Renal cortex interstitium (tissue), 15 donors: ENCODE measurements at places on chromosomes 7 and 10. TPM values are rescaled to one million over a fixed set of nuclear protein-coding genes. Genes with fewer than 3 reads are reported as not detected.
A peak's percentile ranks its signal among the peaks of the same experiment; 100 is the strongest.

Gene NPTX2
- 3.1 TPM for polyA plus RNA-seq

- DNase-seq: no peak
Observed at GRCh38 chr10:121500701-121501332, 97.4 kb downstream of the FGFR2 start.

Gene LIPK
- not detected for polyA plus RNA-seq

DNA sequence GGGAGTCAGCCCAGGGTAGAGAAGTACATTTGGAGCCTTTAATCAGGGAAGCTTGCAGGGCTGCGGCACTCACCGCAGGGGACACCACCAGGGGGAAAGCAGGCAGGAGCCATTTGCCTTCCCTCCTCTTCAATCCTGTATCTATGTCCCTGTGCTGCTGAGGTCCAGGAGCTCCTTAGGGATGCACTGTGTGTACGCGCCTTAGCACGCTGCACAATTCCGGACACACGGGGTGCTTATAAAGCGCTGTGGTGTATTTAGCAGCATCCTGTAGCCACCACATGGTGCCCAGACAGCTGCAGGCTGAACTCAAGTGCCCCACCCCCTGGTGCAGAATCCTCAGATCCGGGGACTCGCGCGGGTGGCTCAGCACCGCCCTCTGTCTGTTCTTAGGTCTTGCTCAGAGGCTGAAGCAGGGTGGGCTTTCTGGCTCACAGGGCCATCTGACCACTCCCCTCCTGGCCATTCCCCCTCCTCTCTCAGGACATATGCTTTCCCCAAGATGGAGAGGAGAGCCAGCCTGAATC lies 421.4 kb downstream of the SDK1 start:
- DNase-seq: peak; percentile 14

DNA sequence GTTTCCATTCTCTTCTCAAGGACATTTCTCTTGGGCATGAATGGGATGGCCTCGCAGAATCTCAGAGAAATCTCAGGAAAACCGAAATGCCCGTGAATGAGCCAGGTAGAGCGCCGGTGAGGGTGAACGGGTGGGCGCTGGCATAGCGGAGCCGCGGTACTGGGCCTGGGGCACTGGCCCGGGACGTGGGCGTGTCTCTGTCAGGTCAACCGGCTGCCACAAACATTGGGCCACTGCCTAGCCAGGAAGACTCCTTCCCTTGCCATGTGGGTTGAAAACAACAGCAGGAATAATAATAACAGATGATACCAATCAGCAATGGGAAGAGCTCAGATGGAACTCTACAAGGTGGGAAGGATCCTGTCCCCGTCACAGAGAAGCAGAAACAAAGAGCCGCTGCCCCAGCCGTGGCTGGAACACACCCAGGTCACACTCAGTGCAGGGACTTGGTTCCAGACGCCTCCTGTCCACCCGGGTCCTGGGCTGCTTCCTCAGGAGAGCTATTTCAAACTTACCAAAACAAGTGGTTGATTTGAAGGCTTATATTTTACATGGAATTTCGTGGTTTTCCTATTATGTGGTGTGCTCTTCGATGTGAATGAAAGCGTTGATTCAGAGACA lies 51.1 kb upstream of the EBF3 start:
- DNase-seq: no peak

Gene GPR146
- 3.2 TPM for polyA plus RNA-seq

Gene TBC1D12
- polyA plus RNA-seq: 22.4 TPM

DNA sequence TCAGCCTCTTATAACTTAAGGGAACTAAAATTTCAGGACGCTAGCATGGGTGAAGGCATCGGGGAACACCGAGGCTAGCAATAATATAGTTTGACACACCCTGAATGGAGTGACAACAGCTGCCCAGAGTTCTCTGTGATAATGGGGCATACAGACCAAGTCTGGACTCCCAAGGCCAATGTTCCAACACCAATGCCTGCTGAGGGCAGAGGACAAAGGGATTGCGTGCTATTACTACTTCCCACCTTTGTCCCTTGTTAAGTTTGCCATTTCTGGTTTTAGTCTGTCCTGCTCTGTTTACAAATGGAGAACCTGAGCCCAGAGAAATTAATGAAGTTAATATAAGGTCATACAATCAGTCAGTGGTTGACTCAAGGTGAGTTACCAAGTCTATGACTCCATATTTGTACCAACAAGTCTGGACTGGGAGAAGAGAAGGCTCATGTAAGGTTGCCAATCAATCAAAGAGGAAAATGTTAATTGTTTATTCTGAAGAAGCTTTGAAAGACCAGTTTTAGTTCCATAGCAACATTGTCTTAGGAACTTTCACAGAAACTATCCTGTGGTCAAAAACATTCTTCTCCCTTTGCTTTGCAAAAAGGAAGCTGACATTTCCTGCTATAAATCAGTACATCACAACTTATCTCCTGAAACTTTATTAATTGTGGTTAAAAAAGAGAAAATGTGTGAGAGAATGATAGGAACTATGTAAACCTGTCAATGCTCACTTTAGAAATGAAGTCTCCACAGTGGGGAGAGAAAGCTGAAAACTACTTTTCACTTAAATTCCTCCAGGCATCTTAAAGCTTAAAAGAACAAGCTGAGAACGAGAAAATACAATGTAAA lies 74.5 kb downstream of the CCDC6 start:
- no peak for DNase-seq

DNA sequence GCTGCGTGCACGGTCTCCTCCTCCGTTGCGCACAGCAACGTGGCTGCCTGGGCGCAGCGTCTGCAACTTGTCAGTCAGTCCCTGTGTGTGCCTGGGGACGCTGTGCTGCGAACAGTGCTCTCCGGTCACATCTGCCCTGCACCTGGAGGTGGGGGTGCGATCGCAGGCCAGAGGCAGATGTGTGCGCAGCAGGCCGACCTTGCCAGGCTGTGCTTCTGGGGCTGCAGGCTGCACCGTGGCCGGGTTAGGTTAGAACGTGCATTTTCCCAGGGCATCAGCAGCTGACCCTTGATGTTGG lies 8.2 kb upstream of the GET4 start:
- no peak for DNase-seq

DNA sequence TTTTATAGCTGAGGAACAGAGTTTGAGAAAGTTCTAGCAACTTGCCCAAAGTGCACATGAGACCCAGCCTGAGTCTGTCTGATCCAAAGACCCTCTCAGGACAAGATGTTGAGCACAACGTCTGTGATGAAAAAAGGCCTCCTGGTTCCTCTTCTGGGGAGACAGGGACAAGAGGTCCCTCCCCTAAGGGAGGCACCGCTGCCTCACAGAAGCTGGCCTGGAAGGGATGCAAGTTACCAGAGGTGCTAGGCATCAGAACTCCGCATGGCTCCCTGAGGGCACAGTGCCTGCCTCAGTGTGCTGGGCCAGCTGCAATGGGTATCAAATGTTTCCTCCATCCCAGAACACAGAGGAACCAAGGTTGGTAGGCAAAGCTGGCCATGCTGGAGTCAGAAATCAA lies 302.4 kb downstream of the GRID1 start:
- DNase-seq: no peak

GRCh38 chr7:66114743-66115649 lies at the start of gene CRCP:
Gene CRCP (plus strand): TSS chr7:66114847. CDS start chr7:66114963, 116 bp downstream.
- peak; percentile 71 for DNase-seq

Gene PRKCQ
- 13.8 TPM for polyA plus RNA-seq

DNA sequence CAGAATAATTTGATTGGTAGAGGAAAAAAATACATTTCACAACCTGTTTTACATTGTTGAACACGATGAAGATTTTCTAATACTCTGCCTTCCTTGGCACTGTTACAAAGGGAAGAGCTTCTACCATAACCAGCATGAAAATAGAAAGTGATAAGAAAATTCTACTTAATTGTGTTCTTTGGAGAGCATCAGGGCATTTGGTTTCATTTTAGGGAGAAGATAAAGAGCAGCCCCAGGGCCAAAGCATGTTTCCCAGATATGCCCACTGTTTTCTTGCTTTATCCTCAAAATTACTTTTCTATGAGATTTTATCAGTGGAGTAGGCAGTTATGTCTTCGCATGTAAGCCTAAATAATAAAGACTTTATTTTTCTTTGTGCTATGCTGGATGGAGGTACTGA lies 9.5 kb downstream of the CHRM2 start:
- no peak for DNase-seq

DNA sequence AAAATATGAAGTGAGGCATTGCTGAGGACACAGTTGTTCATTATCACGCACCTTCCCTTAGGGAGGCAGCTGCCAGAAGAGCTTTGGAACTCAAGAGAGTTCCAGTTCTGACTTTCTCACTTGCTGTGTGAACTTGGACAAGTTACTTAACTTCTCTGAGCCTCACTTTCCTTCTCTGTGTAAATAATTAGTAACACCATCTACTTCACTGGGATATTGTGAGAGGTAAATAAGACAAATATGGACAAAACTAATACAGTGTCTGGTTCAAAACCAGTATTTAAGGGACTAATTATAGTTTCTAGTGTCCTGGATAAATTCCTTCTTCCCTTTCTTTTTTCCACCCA lies 6.3 kb upstream of the SLC13A4 start:
- no peak for DNase-seq

- peak; percentile 55 for DNase-seq
Observed at GRCh38 chr7:31633894-31634494, 53.0 kb upstream of the PPP1R17 start.

Gene CPXM2
- 3.7 TPM for polyA plus RNA-seq

GRCh38 chr10:78179886-78180705 lies 146.4 kb downstream of the RPS24 start:
- DNase-seq: no peak

DNA sequence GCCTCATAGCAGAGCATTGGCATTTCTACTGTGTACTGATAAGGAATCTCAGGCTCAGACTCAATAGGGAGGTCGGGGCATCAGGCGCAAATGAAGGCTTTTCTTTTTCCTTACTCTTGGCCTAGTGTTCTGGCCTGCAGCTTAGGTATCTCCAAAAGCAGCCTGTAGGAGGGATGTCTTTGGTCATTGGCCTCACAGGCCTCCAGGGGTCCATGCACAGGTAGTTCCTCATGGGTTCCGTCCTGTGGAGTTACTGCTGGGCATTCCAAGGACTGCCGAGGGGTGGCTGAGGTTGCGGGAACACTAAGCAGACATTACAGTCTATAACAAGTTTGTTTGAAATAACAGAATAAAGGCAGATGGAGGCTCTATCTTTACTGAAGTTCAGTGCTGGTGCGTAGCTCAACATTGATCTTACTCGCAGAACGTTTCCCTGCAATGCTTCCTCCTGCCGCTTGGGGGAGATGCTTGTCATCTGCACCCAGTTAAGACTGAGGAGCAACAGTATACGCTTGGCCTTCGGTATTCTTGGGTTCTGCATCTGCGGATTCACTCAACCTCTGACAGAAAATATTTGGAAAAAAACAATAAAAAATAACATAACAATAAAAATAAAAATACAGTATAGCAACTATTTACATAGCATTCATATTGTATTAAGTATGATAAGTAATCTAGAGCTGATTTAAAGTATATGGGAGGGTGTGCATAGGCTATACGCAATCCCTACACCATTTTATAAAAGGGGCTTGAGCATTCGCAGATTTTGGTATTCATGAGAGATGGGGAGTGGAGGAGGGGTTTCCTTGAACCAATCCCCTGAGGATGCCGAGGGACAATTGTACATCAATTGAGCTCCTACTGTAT lies 58.9 kb downstream of the SH2D4B start:
- DNase-seq: no peak

DNA sequence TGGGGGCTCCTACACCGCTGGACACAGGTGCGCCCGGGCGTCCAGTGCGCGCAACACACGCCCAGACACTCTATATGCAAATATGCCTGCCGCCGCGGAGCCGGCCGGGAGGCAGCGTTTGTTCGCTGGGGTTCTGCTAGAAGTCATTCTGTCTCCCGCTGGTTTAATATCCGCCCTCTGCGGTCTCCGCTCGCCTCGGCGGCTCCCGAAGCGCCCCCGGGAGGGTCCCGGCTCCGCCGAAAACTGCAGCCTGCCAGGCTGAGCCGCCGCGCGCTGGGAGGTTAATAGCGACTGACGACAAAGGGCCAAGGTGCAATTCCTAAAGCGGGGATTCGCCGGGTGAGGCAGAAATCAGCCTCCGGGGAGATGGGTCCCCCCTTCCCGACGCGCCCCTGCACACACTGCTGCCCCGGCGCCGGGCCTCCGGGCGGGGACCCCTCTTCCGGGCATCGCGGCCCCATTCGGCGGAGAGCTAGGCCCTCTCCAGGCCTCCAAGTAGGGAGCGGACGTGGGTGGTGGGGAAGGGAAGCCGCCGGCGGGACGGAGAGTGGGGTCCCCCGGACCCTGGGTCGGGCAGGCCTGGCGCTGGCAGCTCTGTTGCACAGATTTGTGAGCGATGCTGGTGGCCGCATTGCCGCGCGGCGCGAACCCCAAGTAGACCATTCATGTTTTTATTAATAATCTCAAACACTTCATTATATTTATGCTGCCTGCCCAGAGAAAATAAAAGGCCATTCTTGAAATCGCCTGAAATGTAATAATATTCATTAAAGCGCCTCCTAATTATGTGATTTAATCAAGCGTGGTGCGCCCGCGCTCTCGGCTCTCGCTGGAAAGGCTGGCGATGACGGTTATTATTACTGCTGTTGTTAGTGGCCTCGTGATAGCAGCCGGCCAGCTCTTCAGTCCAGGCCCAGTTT lies 9.1 kb downstream of the EN2 start:
- DNase-seq: no peak

DNA sequence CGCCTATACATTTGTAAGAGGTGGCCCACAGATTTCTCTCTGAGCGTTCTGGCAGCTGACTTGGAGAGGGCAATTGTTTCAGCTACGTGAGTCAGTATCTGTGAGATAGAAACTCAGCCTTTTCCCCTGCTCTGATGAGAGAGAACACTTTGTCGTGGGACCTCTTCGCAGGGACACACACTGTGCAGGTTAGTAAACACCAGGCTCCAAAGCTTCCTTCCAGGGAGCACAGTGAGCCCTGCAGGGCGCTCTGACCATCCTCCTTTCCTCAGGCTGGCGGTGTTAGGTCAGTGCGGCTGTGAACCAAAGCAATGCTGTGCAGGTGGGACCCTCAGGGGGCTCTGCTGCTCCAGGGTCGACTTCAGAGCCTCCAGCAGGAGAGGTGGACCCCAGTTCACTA lies 152.2 kb upstream of the TCF7L2 start:
- no peak for DNase-seq

Gene ASIC3
- 2.5 TPM for polyA plus RNA-seq

- peak; percentile 20 for DNase-seq
Observed at GRCh38 chr7:137838706-137839315, 8.0 kb downstream of the DGKI start.

DNA sequence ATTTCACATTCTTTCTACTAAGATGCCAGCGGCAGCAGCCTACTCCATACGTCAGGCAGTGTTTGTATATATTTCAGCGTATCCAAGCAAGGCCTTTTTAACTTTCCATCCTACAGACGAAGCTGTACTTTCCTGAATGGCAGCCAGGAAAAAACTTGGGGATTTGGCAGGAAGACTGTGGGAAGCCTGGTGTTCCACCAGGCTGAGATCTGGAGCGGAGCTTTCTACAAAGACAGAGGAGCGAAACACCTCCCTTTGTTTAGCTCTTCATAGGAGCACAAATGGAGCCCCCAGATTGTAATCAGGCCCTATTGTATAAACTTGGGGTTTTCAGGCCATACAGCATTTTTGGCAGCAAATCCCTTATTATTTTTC lies 143.8 kb downstream of the TES start:
- no peak for DNase-seq
